Endothelial cell (in vitro differentiated cells): ENCODE measurements at places on chromosomes 11 and 22. TPM values are rescaled to one million over a fixed set of nuclear protein-coding genes. Genes with fewer than 3 reads are reported as not detected.

CENATAC gene
- 34.7 TPM for total RNA-seq

GRCh38 chr22:43591380-43591779, 179.6 kb downstream of the MPPED1 start:
- DNase-seq: no peak

DNA sequence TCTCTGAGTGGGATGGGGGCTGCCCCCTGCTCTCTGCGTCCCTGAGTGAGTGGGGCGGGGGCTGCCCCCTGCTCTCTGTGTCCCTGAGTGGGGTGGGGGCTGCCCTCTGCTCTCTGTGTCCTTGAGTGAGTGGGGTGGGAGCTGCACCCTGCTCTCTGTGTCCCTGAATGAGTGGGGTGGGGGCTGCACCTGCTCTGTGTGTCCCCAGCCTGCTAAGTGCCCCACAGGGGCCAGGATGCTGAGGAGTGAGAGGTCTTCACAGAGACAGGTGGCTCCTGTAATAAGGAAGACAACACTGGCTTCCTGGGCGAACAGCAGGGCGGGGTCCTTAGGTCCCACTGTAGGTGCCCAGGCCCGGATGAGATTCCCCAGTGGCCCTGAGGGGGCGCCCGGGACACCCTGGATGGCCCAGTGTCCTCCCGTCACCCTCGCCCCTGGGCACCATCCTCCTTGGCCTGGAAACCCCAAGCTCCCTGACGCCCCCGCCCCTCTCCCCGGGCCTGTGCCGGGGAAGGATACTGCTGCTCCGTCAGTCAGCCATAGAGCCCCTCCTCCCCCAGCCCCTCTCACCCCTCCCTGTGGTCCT, 3.8 kb upstream of the CCDC188 start:
- no peak for DNase-seq

DNA sequence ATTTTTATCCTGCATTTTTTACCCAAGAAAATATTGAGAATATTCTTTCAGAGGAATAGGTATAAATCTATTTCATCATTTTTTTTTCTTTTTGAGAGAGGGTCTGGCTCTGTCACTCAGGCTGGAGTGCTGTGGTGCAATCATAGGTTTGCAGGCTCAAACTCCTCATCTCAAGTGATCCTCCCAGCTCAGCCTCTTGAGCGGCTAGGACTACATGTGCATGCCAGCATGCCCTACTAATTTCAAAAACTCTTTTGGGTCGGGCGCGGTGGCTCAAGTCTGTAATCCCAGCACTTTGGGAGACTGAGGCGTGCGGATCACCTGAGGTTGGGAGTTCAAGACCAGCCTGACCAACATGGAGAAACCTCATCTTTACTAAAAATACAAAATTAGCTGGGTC, 20.3 kb upstream of the PTPRJ start:
- no peak for DNase-seq

GRCh38 chr11:77110836-77111235, 8.2 kb downstream of the OMP start:
- no peak for DNase-seq

DNA sequence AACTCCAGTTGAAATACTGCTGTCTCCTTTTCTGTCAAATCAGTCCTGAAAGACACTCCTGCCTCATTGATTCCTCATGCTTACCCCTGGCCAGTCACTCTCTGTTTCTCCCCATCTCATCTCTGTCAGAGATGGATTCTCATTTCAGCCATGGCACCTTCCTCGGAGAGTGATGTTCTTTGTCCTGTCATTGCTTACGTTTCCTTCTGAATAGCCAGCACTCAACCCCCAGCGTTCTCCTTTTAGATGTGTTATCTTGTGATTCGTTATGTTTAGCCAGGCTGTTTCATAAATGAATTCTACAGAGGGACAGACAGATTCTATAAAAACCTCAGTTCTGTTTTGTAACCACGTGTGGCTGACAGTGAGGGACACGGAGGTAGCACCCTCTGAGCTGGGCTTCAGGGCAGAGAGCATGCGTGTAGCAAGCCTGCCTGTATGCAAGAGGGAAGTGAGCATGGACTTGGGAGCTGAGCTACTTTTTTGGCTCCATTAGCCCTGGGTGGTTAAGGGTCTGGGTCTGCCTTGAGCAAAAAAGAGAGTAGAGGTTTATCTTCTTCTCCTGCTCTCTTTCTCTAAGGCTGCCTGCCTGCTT, 354.6 kb downstream of the DDX10 start:
- no peak for DNase-seq
